ENCODE measurements at places on chromosomes 6 and 20.
A peak's percentile ranks its signal among the peaks of the same experiment; 100 is the strongest.

GRCh38 chr6:105967917-105968602 lies 118.1 kb upstream of the PRDM1 start:
- DNase-seq: no peak

DNA sequence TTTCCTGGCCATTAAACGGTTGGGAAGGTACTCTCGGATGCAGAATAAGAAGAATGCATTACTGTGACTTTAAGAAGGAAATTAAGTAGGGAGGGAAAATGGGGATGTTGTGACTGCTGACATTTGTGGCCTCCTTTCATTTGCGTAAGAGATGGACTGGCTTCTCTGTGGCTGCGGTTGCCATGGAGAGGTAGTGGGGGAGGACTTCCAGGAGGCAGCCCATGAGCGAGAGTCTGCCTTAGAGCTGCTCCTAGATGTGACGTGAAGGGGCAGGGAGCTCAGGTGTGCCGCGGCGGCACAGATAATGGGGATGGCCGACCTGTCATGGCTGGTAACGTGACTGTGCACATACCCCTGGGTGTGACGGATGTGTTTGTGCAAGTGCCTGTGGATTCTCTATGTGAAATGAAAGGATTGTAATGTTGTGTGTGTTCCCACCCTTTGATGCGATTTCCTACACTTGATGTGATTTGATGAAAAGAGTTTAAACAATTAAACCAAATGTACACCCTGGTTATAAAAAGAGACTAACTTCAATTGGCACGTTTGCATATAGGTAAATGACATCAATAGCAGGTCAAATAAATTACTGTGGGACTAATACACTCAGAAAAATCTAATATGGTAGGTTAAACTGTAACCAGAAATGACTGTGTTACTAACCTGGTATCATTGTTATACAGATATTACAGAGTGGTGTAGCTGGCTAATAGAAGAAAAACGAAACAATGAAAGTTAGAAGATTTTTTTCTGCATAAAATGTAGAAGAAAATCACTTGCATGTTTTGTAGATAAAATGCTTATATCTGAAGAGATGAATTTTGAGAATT lies 48.9 kb downstream of the HIVEP1 start:
- peak; percentile 27 for DNase-seq

- no peak for DNase-seq
These were observed 119.3 kb downstream of the QRSL1 start for GRCh38 chr6:106748547-106749207.

DNA sequence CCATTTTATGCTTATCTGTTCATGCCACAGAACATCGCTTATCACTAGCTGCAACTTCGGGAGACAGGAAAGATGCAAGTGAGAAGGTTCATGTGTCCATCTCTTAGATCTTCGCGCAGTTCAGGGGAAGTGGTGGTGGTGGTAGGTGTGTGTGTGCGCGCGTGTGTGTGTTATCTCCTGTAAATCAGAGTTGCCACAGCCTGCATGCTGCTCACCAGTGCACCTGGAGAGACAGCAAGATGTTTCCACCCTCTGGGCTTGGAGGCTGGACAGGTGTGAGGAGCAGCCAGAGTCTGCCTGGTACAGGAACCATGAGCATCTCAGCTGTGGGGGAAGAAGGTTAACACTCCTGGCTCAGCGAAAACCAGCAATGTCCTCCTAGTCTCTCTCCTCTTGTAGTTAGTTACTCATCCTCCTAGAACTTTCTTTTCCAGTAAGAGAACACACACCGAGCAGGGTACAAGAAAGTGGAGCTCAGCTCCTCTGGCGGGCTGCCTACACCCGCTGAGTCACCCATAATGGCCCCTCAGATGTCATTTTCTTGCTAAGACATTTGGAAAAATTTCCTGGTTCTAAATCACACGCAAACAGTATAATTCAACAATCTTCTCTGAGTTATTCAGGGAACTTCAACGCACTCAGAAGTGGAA lies 5.1 kb upstream of the TUBB1 start:
- no peak for DNase-seq

DNA sequence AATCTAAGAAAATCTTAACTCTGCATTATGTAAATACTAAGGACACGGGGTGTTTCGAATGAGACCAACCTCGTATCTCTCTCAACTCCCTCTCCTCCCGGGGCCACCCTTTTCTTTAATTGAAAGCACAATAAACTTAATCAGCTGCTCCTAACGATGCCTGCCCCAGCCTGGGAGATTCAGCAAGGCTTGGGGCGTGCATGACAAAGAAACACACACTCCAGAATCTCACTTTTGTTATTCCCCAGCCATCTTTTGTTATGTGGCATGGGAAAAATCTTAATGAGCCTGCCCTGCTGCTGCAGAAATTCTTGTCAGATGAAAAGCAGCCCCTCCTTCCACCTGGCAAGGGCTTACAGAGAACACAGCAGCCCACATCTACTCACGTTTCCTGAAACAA lies 117.4 kb downstream of the TTLL2 start:
- no peak for DNase-seq

GRCh38 chr6:12363651-12364381 lies 73.7 kb downstream of the EDN1 start:
- no peak for DNase-seq

- no peak for DNase-seq
These were observed 168.5 kb downstream of the MYLK4 start for GRCh38 chr6:2582268-2582667.

DNA sequence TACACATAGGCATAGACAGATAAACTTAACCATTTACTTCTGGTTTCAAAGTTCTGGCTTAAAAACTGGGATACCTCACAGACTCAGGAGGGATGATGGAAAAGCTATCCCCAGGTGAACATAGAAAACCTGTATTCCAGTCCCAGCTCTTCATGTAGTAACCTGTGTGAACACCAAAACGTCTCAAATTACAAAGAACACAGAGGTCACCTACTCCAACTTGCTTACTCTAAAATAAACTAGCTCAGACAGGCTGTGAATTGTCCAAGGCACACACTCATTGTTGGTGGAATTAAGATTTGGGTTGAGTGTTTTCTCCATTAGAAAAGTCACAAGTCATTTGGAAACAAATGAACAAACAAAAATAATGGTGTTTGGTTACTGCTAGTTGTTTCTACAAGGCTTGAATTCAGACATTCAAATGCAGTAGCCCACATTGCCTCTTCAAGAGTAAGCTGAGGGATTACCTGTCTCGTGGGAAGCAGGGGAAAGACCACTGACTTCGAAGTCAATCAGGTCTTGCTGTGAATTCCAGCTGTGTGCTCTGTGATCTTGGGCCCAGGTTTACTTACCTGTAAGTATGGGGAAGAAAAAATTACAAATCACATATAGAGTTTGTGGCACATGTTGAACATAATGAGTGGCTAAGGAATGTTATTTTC lies 48.2 kb upstream of the LRRC1 start:
- DNase-seq: no peak

DNA sequence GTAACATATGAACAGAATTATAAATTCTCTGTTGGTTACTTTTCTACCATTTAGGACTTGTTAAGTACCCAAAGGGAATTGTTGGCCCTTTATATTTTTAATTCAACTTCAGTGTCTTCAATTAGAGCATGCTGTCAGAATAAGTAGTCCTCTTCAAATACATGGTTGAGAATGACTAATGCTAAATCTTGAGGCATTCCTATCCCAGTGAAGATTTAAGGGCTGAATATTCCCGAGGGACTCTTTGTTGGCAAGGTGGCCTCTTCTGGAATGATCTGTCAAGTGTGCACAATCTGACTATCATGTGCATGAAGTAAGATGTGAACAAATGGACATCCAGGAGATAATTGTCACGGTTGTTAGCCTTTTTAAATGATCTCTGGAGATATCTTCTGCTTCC lies 421.7 kb downstream of the BMP2 start:
- DNase-seq: peak; percentile 29

DNA sequence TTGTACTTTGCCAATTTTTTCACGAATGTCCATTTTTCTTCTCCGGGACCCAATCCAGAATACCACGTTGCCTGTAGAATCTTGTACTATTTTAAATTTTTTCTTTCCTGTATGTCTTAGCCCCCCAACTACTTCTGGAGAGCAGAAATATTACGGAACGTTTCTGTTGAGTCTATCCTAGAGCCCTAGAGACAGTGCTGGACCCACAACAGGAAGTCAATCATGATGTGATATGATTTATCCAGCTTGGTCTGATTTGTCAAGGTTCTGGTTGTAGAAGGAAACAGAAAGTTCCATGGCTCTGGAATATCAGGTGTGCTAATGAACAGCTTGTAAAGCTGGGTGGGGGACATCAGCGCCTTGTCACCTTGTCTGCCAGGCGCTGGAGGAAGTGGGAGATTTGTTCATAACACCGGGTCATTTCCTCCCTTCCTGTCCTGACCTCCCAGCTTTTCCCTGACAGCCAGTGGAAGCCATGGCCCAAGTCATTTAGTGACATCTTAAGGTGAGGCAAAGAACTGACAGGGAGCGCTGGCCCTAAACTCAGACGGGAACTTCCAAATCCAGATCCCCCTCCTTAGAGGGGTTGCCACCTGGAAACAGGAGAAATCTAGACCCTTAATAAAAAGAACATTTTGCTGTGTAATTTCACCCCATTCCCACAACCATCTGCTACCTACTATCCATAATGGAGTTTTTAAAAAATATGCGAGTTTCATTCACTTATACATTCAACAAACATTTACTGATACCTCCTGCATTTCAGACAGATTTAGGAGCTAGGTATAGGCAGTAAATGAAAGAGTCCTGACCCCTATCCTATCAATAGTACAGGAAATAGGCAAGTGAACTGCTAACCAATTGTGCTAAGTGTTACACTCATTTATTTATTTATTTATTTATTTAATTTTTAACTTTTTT lies 130.5 kb downstream of the ZFP64 start:
- DNase-seq: peak; percentile 43

DNA sequence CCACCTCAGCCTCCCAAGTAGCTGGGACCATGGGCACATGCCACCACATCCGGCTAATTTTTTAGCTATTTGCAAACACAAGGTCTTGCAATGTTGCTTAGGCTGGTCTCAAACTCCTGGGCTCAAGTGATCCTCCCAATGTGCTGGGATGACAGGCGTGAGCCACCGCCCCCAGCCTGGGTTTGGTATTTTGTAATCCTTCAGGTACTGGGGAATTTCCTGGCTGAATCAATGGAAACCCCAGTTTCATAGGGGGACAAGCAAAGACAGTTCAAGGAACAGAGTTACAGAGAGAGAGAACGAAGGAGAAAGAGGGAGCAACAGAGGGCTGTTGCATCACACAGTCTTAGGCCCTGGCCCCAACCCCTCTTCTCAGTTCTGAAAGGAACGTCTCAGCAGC lies 35.7 kb downstream of the RAB44 start:
- DNase-seq: no peak

- DNase-seq: no peak
These were observed 1074.4 kb upstream of the FLRT3 start for GRCh38 chr20:15411781-15412180.

GRCh38 chr20:62765432-62766070 lies 30.7 kb upstream of the MRGBP start:
- no peak for DNase-seq

- DNase-seq: no peak
These were observed 39.1 kb downstream of the KCNQ2 start for GRCh38 chr20:63433351-63433750.

GRCh38 chr6:41713159-41713649 lies 22.2 kb downstream of the TFEB start:
- DNase-seq: no peak

DNA sequence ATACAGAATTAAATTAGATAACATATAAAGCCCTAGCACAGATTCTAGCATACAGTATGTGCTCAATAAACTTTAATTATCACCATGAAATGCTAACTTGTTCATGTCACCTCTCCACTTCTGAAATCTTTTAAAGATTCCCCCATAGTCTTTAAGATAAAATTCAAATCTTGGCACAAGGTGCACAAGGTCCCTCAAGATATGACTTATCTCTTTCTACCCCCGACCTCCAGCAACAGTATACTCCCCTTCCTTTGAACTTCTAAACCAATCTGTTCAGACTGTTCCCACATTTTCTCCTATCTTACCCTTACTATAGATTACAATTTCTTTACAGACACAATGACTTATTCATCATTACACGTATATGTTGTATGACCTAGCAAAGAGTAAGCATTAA lies 29.0 kb downstream of the SEC63 start:
- DNase-seq: no peak

DNA sequence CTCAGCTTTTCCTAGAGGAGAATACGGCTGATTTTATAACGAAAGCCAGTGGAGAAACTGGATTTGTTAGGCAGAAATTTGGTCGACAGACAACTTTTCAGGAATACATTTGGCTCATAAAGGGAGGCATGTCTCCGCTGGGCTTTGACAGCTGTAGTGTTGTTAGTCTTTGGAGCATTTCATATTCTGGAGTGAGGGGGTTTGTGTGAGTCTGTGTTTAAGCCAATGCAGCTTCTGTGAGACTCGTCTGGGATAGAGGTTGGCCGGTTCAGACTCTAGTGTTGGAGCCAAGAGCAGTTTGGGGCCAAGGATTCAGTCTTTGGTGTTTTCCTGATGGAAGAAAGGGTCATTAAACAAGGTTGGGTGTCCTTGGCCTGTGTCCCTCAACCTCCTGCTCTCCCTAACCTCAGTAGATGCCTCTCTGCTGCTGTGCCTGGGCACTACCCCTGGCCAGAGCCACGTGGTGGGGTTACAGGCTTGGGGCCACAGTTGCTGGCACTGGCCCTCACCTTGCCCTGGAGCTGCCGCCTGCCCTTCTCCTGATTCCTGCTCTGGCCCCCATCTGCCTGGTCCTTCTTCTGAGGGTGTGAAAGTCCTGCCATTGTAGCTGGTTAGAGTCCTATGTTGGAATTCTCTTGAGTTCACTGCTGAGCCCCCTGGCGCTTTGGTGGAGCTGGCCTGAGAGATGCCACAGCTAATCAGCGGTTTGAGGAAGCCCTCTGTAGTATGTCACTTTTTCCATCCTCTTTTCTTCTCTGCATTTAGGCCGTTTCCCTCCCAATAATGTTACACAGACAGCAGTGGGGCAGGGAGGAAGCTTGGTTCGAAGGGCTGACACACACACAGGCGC lies 6.9 kb downstream of the PTK7 start:
- DNase-seq: no peak

GRCh38 chr20:44637522-44638372 lies 13.8 kb downstream of the ADA start:
- DNase-seq: no peak

DNA sequence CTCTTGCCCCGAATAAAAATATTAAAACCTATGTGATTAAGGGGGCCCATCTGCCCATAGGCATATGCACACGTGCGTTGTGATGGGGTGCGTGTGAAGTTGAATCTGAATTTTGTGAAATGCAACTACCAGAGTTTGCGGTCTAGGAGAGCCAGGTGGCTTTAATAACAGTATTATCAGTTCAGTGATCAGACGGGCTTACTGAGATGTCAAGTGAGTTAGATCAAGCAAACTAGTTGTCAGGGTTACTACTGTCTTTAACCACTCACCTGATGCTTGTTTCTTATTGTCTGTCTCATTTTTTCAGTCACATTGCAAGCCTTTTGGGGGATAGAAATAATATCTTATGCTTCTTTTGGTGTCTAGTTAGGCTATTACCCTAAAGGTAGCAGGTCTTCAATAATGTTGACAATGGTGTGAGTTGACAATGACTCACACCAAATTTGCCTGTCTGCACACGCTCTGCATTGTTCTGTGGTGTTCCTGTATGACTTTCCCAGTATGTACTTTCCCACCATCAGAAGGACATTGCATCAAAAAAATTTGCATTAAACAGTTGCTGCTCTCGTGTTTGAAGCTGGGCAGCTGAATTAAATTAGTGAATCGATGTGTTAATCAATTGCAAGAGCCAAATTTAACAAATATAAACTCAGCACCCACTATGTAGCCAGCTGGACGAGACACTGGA lies 103.1 kb upstream of the NAA20 start:
- DNase-seq: peak; percentile 18
